ENCODE measurements at places on chromosomes 13 and 19.

DNA sequence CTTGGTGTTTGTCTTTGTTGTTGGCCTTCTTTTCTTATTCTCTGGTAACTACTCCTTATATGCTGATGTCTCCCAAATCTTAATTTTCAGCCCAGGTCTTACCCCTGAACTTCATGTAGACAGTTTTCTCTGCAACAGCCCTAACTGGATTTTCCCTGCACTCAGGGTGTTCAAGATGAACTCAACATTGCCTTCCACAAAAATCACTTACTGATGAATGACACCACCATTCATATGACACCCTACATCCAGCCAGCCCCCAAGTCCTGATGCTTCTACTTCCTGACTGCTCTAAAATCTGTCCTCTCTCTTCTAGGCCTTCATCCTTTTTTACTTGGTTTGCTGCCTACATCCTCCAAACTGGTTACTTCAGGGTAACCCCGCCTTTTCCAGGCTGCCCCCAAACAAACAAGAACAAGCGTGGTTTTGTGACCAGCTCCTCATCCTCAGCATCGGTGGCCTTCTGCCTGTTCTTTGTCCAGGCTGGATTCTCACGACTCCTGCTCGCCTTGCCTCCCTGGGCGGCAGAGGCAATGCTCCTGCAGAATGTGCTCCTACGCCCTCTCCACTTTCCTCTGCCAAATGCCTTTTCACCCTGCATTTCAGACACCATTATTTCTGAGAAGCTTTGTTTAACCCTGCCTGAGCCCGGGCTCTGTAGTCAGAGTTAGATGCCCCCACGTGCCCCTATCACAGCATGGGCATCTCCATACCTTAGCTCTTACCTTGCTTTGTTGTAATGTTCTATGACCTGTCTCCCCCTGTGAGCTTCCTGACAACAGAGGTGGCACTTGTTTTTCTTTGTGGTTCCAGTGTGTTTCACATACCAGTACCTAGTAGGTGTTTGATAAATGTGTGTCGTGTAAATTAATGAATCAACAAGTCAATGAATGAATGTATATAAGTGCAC lies 61.8 kb downstream of the WDFY2 start:
- DNase-seq = no peak

- DNase-seq = no peak
Observed at GRCh38 chr13:69959046-69959445, 148.6 kb upstream of the ATXN8OS start.

- DNase-seq = no peak
Observed at GRCh38 chr19:13841086-13841961, 35.6 kb upstream of the NANOS3 start.

GRCh38 chr13:114069376-114070097 lies 62.9 kb downstream of the RASA3 start:
- no peak for DNase-seq

DNA sequence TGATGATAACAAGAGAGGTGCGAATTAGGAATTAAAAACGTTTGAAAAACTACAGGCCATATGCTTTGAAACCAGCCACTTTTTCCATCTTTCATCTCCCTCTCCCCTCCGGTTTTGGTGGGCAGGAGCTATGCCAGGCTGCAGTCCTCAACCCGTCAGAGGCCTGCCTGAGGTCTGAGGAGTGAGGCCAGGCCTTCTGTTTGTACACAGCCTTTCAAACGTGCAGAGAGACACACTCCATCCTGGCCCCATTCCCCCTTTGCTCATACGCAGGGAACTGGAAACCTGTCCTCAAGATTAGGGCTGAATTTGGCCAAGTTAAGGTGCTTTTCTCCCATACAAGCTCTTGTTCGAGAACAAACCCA lies 74.5 kb downstream of the ZIC5 start:
- DNase-seq = no peak

GRCh38 chr19:3512562-3513228 lies 6.6 kb downstream of the FZR1 start:
- no peak for DNase-seq

- no peak for DNase-seq
Observed at GRCh38 chr13:40667622-40667978, 1.2 kb upstream of the FOXO1 start.

DNA sequence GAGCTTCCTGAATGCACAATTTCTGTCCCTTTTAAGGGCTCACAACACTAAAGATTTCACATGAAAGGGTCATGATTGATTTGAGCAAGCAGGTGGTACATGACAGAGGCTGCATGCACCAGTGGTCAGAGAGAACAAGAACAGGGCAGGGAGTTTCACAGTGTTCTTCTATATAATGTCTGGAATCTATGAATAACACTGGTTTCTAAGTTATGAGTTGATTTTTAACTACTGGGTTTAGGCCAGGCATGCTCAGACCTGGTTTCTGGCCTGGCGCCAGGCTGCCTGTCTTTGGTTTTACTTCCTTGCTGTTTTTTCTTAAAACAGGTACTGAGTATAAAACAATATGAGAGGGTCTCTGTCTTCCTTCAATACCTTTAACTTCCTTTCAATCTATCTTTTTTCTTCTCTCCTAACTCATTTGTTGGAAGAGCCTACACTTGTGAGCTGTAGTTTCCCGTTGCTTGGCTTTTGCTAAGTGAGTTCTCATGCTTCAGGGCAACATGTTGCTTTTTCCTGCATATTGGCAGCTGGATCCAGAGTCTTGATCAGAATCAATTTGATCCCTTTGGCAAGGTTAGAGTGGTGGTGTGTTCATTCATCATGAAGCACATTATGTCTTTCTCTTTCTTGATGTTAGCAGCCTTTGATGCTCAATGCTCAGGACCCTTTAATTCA lies 38.5 kb upstream of the FGF14 start:
- no peak for DNase-seq

- DNase-seq = no peak
Observed at GRCh38 chr19:42155796-42156195, 23.6 kb upstream of the POU2F2 start.

DNA sequence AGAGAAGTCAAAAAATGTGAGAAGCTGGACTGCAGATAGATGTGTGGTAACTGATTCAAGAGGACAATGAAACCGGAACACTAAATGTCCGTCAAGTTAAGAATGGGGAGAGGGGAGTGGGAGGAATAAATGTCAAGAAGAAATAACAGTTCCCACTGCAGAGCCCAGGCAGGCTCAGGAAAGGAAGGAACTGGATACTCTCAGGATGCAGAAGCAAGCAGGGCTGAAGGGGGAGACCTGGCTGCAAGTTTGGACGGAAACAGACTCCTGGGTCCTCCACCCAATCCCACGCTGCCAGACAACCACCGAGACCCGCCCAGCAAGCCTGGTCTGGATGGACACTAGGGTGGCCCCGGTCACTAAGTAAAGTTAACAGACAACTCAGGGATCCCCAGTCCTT lies 18.1 kb downstream of the TUBGCP3 start:
- no peak for DNase-seq

- no peak for DNase-seq
Observed at GRCh38 chr13:44240611-44241145, 132.9 kb upstream of the SERP2 start.

- DNase-seq = no peak
Observed at GRCh38 chr13:76091076-76091475, 454.9 kb downstream of the LMO7 start.

- DNase-seq = peak; percentile 8
Observed at GRCh38 chr13:94674609-94675348, 37.6 kb downstream of the SOX21 start.

- no peak for DNase-seq
Observed at GRCh38 chr19:54530866-54531265, 28.2 kb downstream of the LAIR2 start.

GRCh38 chr19:29088761-29089160 lies 124.2 kb downstream of the UQCRFS1 start:
- no peak for DNase-seq

GRCh38 chr19:50003254-50003788 lies 21.9 kb downstream of the VRK3 start:
- no peak for DNase-seq

DNA sequence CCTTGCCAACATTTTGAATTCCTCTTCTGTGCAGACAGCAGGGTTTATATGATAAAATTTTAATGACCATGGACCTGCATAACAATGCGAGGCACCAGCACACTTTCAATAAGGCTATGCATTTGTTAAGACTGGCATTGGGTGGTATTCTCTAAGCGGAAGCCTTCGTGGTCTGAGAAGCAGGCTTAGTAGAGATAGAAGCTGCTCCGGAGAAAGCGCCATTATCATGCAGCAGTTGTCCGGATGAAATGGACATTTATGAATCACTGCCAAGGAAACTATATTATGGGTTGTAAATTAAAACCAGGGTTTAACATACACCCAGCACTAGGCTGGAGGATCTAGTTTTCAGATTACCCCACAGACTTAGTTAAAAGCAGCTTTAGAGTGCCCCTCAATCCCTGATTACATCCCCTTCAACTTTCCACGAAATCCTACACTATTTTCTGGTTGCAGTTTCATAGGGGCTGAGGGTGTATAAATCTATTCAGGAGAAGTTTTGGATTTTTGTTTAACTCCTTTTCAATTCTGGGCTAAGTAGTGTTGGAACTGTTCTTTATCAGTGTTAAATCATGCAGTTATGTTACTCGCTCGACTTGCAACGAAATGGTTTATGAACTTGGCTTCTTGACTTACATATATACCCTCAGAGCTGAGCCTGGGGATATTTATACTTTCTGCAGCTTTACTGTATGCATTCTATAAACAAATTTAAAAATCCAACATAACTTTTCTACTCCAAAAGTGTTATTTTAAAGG lies 193.3 kb downstream of the PCDH9 start:
- DNase-seq = no peak

GRCh38 chr13:62631124-62631523 lies 1215.5 kb upstream of the PCDH20 start:
- no peak for DNase-seq

GRCh38 chr13:23020246-23020843 lies 160.4 kb upstream of the SGCG start:
- DNase-seq = peak; percentile 10

- DNase-seq = peak; percentile 0
Observed at GRCh38 chr13:101018720-101019119, 344.1 kb upstream of the TMTC4 start.

DNA sequence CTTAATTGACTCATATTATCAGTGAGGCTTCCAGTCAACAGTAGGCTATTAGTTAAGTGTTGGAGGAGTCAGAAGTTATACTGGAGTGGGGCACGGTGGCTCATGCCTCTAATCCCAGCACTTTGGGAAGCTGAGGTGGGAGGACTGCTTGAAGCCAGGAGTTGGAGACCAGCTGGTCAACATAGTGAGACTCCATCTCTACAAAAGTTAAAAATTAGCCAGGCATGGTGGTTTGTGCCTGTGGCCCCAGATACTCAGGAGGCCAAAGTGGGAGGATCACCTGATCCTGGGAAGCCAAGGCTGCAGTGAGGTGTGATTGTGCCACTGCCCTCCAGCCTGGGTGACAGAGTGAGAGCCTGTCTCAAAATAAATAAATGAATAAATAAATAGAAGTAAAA lies 53.2 kb downstream of the COMP start:
- no peak for DNase-seq

GRCh38 chr19:2469102-2469914 lies 6.6 kb upstream of the GADD45B start:
- DNase-seq = no peak

GRCh38 chr19:11380653-11381537 lies 3.2 kb downstream of the EPOR start:
- DNase-seq = peak; percentile 84

DNA sequence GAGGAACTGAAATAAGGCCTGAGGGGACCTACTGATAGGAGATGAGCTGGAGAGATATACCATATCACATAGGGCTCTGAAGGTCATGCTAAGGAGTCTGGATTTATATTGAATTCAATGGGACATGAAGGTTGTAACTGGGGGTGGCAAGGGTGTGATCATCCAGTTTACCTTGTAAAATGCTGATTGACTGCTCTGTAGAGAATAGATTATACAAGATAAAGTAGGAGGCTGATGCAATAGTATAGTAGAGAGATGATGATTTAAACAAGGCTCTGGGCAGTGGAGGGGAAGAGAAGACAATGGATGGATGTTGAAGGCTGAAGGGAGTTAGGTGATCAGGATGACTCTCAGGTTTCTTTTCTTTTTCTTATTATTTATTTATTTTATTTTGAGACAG lies 18.0 kb upstream of the PAN3 start:
- no peak for DNase-seq

DNA sequence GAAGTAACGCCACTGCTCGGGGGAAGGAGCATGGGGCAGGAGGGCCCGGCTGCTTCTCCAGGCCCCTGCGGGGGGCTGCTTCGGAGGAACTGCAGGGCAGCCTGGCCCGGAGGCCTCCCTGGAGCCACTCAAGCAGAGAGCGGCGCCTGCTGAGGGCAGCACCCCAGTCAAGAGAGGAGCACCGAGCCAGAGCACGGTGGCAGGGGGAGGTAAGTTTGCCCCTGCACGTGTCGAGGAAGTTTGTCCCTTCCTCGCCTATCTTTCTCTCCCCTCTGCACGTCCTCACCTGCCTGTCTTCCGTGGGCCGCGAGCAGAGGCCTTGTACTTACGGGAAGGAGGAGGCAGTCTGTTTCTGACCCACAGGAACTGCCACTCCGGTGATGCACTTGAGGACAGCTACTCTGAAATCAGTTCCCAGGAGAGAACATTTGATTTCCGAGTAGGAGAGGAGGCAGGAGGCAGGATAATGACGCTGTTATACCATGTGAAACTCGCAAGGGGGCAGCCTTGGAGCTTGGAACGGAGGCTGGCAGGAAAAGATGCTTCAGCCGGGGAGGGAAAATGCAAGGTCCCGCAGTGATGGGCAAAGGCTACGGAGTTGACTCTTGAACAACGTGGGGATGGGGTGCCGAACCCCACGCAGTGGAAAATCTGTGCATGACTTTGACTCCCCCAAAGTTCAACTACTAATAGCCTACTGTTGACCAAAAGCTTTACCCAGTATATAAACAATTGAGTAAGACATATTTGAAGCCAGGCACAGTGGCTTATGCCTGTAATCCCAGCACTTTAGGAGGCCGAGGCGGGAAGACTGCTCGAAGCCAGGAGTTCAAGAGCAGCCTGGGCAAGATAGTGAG lies 5.0 kb downstream of the FFAR1 start:
- peak; percentile 28 for DNase-seq

- no peak for DNase-seq
Observed at GRCh38 chr13:35477386-35477946, 977 bp upstream of the MAB21L1 start.

DNA sequence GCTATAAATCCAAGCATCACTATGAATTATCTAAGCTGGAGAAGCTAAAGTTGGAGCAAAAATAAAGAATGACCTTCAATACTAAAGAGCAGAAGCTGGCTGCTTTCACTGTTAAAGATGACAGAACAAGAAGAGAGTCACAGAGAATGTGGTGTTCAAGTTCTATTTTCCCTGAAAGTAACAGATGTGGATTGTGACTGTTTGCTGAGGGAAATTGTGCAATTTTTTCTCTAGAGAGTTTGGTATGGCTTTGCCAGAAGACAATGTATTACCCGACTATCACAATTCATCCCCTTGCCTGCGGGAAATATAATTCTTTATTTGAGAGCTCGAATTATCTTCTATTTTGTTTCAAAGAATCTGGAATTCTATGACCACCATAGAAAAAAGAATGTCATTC lies 83.1 kb downstream of the TNFSF13B start:
- no peak for DNase-seq

GRCh38 chr19:36225219-36225892 lies 10.4 kb downstream of the ZNF146 start:
- peak; percentile 10 for DNase-seq

- DNase-seq = no peak
Observed at GRCh38 chr13:91145571-91146205, 201.8 kb upstream of the MIR17HG start.

- no peak for DNase-seq
Observed at GRCh38 chr13:73286177-73286576, 227.4 kb downstream of the KLF5 start.
